GM19239 (cell line): ENCODE measurements at places on chromosomes 5 and 9.

GRCh38 chr9:112648624-112649023 is 69.3 kb downstream of the INIP start:
- DNase-seq = no peak

- DNase-seq = no peak
Observed at GRCh38 chr9:102456562-102456961, 538.6 kb upstream of the CYLC2 start.

DNA sequence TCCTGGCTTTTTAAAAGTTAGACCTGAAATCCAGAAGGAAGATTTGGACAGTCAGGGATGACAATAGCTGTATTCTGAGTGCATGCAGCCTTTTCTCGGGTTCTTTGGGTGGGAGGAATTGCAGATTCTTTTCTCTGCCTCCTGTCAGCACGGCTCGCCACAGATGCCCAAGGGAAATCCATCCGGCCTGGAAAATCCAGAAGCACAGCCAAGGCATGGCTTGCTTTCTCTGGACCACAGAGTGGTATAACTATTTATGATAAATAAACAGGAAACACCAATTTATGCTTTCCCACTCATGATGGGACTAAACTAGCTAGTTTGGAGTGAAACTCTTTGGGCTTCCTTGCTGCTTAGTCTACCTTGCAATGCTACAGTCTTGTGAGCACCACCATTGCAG is 59.1 kb downstream of the C9orf152 start:
- no peak for DNase-seq

DNA sequence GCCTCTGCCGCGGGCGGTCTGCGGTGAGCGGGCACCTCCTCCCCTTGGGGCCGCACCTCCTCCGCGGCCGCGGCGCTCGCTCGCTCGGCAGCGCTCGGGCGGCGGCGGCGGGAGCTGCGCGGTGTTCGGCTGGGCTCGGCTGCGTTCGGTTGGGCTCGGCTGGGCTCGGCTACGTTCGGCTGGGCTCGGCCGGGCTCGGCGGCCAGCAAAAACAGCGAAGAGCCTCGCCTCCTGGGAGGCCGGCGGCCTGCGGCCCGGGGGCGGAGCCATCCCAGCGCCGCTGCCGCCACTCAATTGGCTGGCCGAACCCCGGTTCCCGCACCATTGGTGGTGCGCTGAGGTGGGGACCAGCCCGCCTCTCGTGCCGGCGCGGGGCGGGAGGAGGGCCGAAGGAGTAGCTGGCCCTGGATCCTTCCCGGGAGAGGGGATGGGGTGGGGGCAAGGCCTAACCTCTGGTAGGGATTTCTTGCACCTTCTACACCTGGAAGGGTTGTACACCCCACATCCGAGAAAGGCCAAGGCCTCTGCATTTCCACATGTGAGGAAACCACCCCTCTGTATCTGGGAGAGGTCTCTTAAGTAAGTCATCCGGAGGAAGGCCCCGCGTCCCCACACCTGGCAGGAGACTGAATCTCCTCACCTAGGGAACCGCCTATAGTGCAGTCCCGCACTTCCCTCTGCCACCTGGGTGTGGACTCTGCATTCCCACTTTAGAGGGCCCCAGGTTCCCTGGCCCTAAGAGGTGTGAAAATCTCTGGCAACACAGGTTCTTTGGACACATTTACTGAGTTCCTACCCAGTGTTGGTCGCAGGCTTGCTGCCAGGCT is at the start of gene ENHO:
TSS of gene ENHO (minus strand) at position 20 of the 827 bp plus-strand sequence. CDS start 1,295 bp downstream, outside the sequence.
- peak; percentile 82 for DNase-seq

DNA sequence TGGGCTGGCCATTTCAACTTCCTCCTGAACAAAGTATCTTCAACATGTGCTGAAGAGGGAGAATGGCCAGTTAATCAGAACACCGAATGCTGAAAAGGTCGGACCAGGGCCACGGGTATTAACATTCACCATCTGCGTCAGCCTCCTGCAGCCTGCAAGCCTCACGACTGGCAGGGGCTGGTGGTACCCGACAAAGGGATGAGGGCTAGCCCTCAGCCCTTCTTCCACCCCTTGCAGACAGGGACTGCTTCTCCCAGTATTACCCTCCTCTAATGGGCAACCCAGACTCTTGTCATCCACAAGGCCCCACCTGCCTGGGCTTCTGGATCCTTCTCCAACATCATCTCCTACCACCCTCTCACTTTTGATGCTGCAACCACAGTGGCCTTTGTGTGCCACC is 246.6 kb downstream of the FSTL4 start:
- DNase-seq = no peak

DNA sequence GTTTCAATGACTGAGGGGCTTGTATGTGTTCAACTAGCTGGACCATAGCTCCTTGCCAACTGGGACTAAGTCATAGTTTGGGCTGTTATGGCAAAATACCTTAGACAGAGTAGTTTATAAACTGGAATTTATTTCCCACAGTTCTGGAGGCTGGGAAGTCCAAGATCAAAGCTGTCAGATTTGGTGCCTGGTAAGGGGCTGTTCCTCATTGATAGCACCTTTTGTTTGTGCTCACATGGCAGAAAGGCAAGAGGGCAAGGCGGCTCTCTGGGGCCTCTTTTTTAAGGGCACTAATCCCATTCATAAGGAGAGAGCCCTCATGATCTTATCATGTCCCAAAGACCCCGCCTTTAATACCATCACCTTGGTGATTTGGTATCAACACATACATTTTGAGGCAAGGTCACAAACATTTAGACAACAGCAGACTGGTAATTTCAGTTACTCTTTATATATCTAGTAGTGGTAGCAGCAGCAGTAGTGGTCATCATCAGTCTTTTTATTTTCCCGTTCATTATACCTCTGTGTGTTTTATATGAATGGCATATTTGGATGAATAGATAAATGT is 477.0 kb downstream of the CCDC171 start:
- no peak for DNase-seq

- no peak for DNase-seq
Observed at GRCh38 chr5:173093606-173094005, 37.5 kb downstream of the CREBRF start.

- no peak for DNase-seq
Observed at GRCh38 chr9:135507104-135508035, 6.9 kb downstream of the MRPS2 start.

- DNase-seq = no peak
Observed at GRCh38 chr9:114000671-114001409, 77.3 kb downstream of the AMBP start.

DNA sequence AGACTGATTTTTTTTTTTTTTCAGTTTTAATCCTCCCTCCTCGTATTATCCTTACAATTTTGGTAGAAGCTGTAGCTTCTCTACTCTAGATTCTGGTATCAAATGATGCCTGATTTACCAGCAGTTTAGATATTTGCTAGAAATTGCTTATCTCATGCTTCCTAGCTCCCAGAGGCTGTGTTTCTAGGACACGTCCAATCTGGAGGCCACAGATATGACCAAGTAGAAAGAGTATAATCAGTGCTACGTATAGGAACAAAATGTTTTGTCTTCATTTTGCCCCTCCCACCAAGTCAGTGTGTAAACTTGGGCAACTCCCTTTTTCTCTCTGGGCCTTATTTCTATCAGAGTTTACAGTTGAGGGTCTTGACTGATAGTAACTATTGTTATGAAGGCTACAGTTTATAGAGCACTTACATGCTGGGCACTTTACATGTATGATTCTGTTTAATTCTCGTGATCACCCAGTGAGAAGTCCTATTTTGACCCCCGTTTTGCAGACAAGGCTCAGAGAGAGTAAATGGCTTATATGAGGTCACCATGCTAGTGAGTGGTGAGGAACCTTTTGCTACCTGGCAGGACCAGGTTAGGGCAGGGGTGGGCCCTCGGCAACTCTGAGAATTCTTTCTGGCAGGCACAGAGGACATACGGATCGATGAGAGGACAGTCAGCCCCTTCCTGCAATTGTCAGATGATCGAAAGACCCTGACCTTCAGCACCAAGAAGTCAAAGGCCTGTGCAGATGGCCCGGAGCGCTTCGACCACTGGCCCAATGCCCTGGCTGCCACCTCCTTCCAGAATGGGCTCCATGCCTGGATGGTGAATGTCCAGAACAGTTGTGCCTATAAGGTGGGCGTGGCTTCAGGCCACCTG is 7.6 kb downstream of the HDHD3 start:
- no peak for DNase-seq

GRCh38 chr5:126446498-126447224 is 23.5 kb downstream of the GRAMD2B start:
- DNase-seq = no peak
